ENCODE measurements at places on chromosomes 3 and 15. TPM values are rescaled to one million over a fixed set of nuclear protein-coding genes. Genes with fewer than 3 reads are reported as not detected.

DNA sequence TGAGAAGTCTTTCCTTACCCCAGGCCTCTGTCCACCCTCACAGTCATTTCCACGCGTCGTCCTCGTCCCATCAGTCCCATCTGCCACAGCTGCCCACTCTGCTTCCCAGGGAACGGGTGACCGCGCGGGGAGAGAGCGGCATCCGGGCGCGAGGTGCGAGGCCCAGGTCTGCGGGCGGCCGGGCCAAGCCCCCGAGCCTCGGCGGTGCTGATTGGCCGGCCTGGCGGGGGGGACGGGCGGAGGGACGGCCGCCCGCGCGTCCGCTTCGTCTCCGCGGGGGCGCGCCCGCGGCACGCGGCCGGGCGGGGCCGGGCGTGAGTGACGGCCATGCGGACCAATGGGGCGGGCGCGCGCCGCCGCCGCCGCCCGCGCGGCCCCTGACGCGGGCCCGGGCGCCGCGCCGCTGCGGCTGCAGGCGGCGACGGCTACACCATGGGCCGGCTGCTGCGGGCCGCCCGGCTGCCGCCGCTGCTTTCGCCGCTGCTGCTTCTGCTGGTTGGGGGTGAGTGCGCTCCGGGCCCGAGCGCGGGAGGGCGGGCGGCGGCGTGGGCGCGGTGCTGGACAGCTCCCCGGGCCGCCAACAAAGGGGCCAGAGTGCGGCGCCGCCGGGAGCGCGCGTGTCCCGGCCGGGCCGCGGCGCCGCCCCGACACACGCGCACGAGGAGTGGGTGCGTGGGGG is at the start of gene PODXL2:
TSS of gene PODXL2 (plus strand) at position 398 of the 679 bp plus-strand sequence. CDS start at position 433, 35 bp downstream.
- peak; percentile 81 for ATAC-seq

- ATAC-seq, result no peak
Measured at GRCh38 chr3:62675492-62675891, 199.7 kb downstream of the CADPS start.

DNA sequence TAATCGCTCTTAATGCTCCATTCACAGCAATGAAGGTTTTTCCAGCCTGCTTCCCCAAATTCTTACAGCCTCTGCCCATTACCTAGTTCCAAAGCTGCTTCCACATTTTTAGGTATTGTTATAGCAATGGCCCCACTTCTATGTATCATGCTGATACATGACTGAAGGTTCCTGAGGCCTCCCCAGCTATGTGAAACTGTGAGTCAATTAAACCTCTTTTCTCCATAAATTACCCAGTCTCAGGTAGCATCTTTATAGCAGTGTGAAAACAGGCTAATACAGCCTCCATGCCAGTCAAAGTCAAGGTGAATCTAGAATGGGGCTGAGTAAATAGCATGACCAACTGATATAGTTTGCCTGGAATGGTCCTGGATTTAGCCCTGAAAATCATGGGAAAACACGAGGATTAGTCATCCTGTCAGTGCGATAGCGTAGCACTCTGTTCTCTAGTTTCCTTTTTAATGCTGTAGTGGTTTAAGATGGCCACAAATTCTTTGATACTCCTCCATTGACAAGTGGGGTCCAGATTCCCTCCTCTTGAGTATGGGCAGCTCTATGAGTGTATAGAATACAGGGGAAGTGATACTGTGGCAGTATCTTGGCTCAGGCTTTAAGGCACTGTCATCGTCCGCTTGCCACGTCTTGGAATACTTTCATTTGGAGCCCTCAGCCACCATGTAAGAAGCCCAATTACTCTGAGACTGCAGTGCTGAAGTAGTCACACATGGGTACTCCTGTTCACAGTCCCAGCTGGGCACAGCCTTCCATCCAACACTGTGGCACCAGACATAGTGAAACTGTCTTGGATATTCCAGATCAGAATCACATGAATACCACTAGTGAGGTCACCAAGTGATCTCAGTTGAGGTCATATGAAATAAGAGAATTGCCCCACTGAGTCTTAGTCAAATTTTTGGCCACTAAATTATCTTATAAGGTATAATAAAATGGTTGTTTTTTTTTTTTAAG is 94.0 kb upstream of the PLCL2 start:
- ATAC-seq, result no peak

DNA sequence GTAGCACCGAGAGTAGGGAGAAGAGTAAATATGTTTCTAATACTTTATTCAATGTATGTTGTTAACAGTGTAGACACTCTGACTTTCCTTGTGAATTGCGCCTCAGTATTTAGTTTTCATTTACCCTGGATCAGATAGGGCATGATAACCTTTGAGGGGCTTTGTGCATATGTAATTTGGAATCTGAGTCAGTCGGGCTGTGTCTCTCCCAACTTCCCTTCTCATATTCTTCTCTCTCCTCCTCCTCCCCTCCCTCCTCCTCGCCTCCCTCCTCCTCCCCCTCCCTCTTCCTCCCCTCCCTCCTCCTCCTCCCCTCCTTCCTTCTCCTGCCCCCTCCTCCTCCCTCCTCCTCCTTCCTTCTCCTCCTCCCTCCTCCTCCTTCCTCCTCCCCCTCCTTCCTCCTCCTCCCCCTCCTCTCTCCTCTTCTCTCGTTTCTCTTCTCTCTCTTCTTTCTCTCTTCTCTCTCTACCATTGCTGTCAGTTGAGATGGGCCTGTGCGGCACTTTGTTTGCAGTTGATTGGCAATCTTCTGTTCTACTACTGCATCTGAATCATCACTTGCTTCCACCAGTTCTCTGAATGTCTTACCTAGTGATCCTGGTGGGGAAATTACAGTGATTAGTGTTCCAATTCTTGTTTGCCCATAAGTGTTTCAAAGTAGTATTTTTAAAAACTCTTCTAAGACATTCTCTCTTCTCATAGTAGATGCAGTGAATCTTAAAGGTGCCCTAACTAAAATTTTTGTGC is 162.3 kb downstream of the PGPEP1L start:
- ATAC-seq, result no peak

- ATAC-seq, result no peak
Measured at GRCh38 chr3:191345334-191345733, 15.0 kb upstream of the UTS2B start.

- no peak for ATAC-seq
Measured at GRCh38 chr15:65212097-65212496, 824 bp upstream of the CILP start.

GRCh38 chr15:73493922-73494321 is 51.0 kb downstream of the REC114 start:
- ATAC-seq, result no peak

The GOLGA8T gene
- total RNA-seq, result not detected
